ENCODE measurements at places on chromosomes 2 and 18.

DNA sequence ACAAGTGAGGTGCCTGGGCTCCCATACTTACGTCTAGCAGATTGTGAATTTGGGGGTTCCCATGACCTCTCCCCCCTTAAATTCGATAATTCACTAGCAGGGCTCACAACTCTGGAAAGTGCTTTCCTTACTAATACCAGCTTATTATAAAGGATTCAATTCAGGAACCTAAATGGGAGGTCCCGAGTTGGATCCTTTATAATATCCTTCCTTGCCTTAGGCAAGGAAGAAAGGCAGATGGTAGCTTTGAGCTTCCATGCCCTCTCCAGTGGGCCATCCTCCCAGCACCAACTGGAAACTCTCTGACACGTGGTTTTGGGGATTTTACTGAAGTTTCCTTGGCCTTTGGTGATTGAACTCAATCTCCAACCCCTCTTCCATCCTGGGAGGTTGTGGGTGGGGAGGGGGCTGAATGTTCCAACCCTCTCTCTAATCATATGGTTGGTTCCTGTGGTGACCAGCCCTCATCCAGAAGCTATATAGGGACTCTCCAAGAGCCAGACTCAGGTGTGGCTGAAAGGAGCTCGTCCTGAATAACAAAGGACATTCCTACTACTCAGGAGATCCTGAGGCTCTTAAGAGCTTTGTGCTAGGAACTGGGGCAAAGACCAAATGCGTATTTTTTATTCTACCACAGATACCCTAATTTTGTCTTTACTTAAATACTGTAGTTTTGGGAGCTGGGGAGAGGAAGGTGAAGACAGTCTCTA lies 62.2 kb downstream of the HAUS1 start:
- ATAC-seq = no peak

DNA sequence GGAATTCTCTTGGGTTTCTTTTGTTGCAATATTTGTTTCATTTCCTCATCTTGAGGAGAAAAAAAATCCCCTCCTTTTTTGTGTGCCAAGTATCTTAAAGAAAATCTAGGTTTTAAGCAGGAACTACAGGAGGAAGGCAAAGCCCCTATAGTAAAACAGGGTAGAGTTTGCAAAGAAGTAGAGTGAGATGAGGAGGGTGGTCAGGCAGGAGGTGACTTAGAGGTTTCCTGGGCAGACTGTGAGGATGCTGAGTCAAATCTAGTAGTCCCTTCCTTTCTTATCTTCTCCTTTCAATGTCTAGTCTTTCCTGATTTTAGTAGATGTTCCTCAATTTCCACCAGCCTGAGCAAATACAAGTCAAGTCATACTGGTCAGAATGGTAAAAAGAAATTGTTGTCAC lies 222.5 kb downstream of the PMAIP1 start:
- no peak for ATAC-seq

DNA sequence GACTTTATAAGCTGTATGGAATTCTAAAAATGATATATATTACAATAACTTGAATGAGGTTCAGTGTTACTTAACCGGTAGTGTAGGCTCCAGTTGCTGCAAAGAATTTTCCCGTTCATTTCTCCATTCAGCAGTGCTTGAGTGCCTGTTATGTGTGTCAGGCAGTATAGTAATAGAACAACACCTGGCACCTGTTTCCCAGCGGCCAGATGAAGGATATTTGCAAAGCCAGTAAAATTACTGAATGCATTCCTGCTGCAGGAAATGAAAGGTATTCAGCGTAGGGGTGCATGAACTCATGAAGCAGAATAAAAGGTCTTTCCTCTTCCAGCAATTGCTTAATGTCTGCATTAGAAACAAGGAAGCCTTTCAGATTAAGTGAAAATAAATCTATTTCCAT lies 18.8 kb downstream of the YPEL5 start:
- ATAC-seq = no peak

DNA sequence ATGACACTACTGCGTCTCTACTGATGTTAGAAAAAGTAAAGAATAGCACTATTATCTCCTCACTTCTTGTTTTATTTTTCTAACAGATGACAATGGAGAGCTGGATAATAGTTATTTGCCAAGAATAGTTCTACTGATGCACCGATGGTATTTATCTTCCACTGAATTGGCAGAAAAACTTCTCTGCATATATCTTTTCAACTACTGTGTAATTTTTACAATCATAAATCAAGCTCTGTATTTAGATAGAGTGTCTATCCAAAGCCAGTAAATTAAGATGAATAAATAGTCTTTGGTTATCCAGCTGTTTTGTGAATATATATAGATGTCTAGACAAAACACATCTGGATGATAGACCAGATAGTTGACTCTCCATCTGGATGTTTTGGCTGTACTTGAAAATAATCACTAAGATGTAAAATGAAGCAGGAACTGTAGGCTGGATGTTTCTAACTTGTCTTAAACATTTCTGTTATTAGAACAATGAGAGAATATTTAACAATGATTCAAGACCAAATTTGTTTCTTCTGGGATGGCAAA lies 40.1 kb downstream of the RASGRP3 start:
- no peak for ATAC-seq

GRCh38 chr18:13989199-13989598 lies 73.9 kb upstream of the MC2R start:
- peak; percentile 71 for ATAC-seq

GRCh38 chr2:64780041-64780440 lies 126.3 kb upstream of the SERTAD2 start:
- ATAC-seq = no peak

- no peak for ATAC-seq
These were observed 113.5 kb downstream of the KCTD1 start for GRCh38 chr18:26434887-26435286.

DNA sequence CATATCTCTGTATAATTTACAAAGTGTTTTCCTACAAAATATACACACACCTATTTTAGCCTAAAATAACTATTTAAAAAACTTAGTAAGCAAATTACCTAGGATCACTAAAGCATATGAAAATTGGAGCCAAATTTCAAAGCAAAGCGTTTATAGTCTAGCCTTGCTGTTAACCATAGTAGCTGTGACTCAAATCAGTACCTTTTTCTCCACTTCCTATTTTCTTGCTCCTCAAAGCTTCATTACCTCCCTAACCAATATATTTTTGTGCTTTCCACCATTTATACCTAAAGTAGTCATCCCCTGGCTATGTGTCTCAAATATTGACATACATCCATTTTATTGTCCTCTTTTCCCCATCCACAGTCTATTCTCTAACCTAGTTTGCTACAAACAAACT lies 73.1 kb downstream of the ERBB4 start:
- ATAC-seq = no peak

GRCh38 chr2:10877651-10878111 lies 34.1 kb upstream of the KCNF1 start:
- no peak for ATAC-seq

- ATAC-seq = no peak
These were observed 150.3 kb downstream of the SMAD7 start for GRCh38 chr18:48800466-48800865.

DNA sequence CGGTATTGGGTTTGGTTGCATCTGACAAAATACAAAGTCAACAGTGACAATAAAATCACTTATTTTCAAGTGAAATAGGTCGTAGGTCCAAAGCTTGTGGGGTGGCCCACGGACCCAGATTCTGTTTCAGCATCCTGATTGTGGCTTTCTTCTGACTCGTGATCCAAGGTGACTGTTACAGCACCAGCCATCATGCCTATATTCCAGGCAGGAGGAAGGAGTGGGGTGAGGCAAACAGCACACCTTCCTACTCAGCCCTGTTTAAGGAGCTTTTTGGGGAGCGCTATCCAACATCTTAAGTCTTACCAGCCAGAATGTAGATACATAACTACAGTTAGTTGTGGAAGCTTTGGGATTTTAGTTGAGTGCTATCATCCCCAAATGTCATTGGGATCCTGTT lies 8.7 kb upstream of the SNORC start:
- ATAC-seq = no peak

DNA sequence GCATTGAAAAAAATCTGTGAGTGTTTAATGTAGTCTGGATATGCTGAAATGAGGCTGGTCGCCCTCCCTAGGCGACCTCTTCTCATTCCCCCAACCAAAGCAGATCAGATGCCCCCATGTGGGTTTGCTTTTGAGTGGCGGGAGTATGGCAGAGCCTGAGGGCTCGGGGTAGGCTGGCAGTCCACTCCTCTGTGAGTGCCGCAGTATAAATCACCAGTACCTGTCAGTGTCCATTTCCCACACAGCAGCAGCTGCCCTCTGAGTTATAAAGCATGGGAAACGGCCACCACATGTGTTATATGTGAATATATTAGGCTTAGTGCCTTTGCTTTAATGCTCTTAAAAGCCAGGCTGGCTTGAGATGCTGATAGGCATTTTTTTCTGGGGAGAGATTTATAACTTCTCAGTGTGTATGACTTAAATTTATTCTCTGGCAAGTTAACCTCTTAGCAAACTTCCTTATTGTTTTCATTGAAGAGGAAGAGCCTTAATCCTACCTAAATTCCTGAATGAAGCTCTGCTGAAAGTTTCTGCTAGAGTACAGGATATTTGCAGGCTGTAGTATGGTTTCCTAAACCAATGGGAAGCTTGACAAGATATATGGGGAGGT lies 3.8 kb downstream of the DCC start:
- ATAC-seq = no peak
